ENCODE measurements at places on chromosomes 6 and 20. TPM values are rescaled to one million over a fixed set of nuclear protein-coding genes. Genes with fewer than 3 reads are reported as not detected.

GRCh38 chr6:17151888-17152287, 50.0 kb downstream of the STMND1 start:
- no peak for DNase-seq

- DNase-seq: no peak
Measured at GRCh38 chr6:105793130-105793529, 293.0 kb upstream of the PRDM1 start.

GRCh38 chr20:39812116-39812515, 850.0 kb downstream of the DHX35 start:
- DNase-seq: no peak

- DNase-seq: no peak
Measured at GRCh38 chr6:106064142-106064541, 22.0 kb upstream of the PRDM1 start.

DNA sequence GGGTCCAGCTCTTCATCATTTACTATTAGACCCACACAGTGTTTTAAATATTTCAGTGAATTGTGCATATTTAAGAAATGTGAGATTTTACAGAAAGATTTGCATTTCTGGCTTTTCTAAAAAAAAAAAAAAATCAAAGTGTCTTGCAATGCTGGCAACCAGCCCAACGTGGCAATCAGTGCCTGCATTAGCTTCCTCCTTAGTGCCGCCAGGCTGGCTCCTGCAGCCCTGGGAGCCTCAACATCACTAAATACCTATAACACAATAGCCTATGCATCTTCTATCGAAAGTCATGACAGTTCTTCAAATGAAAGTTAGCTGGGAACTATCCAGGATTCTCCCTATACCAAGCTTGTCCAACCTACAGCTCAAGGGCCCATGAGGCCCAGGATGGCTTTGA, 9.4 kb upstream of the CD93 start:
- no peak for DNase-seq

Gene CRISP3
- total RNA-seq: not detected

Gene SFTA2
- not detected for total RNA-seq

DNA sequence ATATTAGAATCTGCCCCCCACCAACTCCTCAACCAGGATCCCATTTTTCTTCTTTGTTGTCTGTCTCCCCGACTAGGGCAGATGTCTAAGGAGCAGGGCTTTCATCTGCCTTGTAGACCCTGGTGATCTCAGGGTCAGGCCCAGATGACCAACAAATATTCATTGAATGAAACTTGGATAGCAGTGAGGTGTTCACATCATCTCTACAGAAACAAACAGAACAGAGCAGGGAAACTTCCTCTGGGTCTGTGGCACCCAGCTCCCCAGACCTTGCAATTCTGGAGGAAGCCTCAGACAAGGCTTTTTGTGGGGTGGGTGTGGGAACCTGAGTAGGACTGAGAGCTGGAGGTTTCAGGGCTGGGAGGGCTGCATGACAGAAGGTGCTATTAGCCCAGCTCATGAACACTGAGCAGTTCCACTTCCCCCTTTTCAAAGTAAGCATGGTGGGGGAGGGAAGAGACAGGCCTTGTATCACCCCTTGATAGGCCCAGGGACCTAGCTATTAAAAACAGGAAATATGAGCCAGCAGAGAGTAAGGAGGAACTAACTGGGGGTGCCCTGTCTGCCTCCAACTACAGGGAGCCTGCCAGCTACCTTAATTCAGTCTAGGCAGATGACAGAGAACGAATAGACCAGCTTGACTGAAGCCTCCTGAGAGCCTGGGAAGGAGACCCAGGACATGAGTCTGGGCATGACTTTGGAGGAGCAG, 37.3 kb upstream of the TOP1 start:
- no peak for DNase-seq

Gene SLC17A1
- total RNA-seq: not detected

DNA sequence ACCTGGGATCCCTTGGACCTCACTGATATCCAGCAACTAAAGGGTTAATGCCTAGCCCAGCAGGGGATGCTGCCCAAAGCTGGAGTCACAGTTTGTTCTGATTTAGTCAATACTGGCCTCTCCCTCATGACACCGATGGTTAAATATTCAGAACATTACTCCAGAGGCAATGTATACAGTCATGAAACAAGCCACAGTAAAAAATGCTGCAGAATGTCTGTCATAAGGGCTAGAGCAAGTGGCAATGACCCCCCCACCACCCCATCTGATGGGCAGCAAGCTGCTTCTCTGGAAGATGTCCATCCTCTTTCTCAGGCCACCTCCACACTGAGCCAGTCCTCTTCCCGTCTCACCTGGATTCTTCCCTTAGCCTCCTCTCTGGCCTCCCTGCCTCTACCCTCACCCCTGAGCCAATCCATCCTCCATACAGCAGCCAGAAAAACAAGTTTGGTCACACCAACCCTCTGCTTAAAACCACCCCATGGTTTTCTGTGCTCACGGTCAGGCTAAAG, 99.0 kb upstream of the KCNG1 start:
- no peak for DNase-seq

DNA sequence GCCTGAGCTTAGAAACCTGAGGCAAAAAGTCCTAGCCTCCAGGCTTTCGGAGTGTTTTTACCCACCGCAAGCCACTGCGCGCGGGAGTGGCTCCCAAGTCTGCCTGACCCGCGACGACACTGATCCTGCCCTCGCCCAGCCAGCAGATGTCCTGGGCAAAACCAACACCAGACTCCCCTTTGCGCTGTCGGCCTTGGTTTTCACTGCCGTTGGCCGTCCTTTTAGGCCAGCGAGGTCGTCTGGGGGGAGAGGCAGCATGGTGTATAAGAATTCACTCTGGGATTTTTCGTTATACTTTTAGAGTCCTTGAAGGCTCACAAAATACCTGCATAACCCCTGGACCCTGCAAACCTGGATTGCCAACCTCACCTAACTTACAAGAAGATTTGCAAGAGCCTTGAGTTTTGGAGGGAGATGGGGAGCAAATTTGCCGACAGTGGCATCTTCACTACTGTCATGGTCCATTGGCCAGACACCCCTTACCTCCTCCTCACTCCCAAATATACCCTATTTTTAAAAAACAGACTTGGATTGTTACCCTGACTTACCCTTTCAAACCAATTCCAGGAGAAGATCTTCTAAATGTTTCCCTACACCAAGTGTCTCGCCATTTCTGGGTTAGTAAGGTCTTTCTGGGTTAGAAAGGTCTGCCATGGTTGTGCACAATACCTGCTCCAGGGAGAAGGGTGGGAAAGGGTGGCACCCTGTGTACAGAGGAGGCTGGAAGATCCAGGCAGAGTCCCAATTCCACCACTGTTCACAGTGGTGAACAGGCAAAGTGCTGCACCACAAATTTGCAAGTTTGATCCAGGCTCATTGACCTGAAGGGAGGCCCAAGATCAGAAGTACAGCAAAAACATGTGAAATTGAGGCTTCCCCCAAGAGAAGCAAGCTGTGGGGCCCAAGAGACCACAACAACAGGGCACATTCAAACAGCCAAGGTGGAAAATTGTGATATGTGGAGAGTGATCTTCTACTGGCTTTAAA, 4.4 kb downstream of the FOXA2 start:
- no peak for DNase-seq

DNA sequence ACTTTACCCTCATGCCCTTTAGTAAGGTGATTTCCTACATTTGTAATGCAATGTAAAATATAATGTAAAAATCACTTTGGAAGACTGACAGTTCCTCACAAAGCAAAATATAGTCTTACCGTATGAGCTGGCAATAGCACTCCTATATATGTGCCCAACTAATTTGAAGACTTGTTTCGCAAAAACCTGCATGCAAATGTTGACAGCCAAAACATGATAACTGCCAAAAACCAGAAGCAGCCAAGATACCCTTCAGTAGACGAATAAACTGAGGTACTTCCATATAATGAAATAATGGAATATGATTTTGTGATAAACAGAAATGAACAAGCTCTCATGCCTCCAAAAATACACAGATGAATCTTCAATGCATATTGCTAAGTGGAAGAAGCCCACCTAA, 13.6 kb downstream of the AURKA start:
- DNase-seq: no peak

DNA sequence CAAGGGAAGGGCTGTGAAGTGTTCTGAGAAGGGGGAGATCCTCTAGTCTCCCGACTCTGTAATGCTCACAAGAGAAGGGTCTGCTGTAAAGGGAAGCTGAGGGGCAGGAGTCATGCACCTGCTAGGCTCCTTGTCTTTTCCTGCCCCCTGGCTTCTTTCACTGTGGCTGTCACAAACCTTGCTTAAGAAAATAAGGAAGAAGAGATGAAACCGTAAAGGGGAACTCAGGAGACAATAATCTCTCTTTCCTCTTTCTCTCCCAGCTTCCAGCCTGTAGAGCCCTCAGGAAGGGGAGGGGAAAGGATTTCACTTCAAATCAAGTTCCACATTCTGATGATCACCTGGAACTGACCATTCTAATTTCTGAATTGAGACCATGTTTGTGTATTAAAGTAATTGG, 26.3 kb downstream of the SLC13A3 start:
- no peak for DNase-seq

GRCh38 chr20:31708736-31709534, 13.7 kb downstream of the BCL2L1 start:
- no peak for DNase-seq

Gene GSTA3
- total RNA-seq: not detected

Gene GTSF1L
- total RNA-seq: not detected

GRCh38 chr6:90087106-90087833, 193.0 kb downstream of the GJA10 start:
- DNase-seq: no peak

GRCh38 chr6:112786801-112787200, 439.7 kb downstream of the RFPL4B start:
- no peak for DNase-seq

Gene TRIM31
- total RNA-seq: 0.12 TPM

GRCh38 chr20:45036044-45036755, 64.7 kb downstream of the KCNS1 start:
- peak; percentile 68 for DNase-seq

DNA sequence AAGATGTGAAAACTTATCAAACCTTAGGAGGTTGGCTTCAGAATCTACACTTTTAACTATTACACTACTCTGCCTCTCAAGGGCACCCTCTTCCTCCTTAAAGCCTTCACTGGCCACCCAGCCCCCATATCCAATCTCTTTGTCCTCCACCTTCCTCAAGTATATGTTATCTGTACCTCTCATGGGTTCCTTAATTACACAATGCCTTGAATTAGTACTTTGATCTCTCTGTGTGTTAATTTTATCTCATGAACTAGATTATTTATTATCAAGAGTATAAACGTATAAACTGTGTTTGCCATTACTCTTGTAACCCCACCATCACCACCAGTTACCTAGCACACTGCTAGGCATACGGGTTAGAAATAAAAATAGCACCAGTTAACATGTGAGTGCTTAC, 83.3 kb downstream of the NCR2 start:
- no peak for DNase-seq

DNA sequence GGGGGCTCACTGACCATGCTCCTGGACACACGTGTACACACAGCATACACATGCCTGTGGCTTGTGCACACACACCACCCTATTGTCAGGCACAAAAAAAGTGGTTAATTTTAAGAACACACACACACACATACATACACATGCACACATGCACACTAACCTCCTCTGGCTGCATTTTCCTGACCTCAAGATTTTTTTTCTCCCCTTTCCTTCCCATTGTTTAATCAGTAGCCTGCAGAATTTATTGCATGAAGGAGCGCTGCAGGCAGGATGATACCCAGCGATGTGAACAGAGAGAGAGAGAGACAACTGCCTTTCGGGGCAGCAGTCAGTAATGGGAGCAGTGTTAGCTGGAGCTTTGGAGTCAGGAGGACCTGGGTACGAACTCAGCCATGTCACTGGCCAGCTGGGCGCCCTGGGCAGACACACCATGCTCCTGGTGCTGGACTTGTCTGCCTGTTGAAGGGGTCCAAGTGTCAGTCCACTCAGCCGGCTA, 990 bp upstream of the TRAF3IP2 start:
- no peak for DNase-seq

Gene SLC35D3
- total RNA-seq: not detected

Gene PLAGL1
- total RNA-seq: 18.5 TPM

GRCh38 chr6:81172056-81172740, 580.3 kb downstream of the TENT5A start:
- DNase-seq: no peak

GRCh38 chr20:13286607-13287006, 65.5 kb downstream of the ISM1 start:
- DNase-seq: peak; percentile 51

GRCh38 chr6:170205534-170206316, 85.2 kb downstream of the DLL1 start:
- DNase-seq: no peak

Gene ADAM33
- total RNA-seq: not detected

- no peak for DNase-seq
Measured at GRCh38 chr6:3319610-3320200, 61.0 kb downstream of the PSMG4 start.

GRCh38 chr6:160534050-160534696, 129.9 kb downstream of the LPA start:
- DNase-seq: peak; percentile 15

Gene RNF39
- not detected for total RNA-seq

DNA sequence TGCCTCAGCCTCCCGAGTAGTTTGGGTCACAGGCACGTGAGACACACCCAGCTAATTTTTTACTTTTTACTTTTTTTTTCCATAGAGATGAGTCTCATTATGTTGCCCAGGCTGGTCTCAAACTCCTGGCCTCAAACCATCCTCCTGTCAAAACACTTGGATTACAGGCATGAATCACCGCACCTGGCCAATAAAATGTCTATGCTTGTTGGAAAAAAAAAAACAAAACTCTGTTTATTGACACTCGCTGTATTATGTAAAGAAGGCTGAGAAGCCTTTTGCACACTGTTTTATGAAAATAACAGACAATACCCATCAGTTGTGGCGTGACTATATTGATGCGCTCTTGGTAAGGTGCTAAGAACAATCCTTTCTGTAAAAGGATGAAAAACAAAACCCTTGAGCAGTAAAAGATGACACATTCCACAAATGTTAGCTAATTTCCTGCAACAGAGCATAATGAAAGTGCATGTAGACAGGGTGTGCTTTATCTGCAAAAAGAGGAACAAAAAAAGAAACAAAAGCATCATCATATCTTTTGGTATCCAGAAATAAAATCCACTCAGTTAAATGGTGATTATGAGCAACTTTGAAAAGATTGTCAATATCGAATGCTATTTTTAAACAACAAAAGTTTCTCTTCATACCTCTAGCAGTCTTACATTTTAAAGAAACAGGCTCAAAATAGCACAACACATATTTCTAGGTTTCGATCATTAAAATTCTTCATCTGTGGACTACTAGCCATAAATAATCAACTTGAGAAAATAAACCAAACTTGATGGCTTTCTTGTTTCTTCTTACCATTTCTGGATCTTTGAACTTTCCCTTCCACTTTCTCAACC, 108.3 kb upstream of the PHACTR1 start:
- no peak for DNase-seq
